Stimulated activated CD4-positive, alpha-beta T cell treated with anti-CD3 and anti-CD28 coated beads, Interleukin-2, amount 100 ng/mL, for 24 hours (primary cell): ENCODE measurements at places on chromosomes 1 and 21.

- DNase-seq: no peak
Measured at GRCh38 chr1:31524186-31524901, 52.0 kb upstream of the TINAGL1 start.

DNA sequence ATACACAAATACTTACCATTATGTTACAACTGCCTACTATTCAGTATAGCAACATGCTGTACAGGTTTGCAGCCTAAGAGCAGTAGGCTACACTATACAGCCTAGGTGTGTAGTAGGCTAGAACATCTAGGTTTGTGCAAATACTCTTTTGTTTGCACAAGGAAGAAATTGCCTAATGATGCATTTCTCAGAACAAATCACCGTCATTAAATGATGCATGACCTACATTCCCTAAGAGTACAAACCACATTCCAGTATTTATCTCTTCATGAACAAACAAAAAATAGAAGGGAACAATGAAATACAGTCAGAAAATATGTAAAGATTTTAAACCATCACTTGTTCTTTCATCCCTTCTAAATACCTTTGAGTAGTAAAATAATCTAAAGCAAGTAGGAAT, 109.7 kb upstream of the HP1BP3 start:
- no peak for DNase-seq

- no peak for DNase-seq
Measured at GRCh38 chr21:41740604-41741252, 26.1 kb downstream of the RIPK4 start.

DNA sequence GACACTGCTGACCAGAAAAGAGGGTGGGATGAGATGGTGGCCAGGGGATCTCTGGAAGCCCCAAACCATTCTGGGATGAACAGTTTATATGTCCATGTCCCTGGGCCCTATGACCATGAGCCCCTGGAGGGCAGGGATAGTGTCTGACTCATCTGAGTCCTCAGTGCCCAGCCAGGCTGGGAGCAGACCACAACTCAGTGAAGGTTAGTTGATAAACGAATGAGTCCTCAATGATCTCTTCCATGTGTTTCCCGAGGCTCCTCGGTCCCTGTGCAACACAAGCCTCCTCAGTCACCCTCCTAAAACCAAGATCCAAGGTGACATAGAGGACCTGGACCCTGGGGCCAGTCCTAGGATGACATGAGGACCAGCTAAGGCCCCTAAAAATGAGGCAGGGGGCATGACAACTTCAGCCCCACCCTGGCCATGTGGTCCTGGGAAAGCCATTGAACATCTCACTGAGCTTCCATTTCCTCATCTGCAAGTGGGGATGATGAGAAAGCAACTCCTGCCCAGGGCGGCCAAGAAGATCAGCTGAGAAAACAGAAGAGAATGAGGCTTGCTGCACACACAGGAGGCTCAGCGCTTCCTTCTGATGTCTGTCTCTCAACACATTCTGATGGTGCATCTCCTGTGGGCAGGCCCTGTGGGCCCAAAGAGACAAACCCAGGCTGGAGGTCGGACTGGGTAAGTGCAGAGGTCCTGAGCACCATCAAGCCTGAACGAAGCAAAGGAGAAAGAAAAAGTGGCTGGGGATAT, 86.3 kb downstream of the GLIS1 start:
- DNase-seq: no peak

GRCh38 chr1:53527368-53527767, 68.2 kb downstream of the DMRTB1 start:
- no peak for DNase-seq
